ENCODE measurements at places on chromosomes 16 and 17.

DNA sequence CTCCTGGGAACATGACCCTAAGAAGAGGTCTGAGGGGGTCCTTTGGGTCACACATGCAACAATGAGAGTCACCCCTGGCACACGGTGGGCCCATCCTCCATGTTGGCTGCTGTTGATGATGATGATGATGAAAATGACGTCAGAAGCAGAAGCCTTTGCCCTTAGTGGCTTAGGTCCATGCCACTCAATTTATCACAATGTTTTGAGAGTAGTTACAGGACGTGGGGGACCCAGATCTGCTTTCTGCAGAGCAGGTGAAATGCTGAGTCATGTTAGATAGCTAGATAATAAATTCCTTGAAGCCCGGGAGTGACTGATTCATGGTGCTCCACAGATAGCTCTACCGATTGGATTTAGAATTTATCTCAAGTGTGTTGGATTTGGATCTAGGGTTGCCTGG, 53.9 kb downstream of the VPS35L start:
- DNase-seq = no peak

DNA sequence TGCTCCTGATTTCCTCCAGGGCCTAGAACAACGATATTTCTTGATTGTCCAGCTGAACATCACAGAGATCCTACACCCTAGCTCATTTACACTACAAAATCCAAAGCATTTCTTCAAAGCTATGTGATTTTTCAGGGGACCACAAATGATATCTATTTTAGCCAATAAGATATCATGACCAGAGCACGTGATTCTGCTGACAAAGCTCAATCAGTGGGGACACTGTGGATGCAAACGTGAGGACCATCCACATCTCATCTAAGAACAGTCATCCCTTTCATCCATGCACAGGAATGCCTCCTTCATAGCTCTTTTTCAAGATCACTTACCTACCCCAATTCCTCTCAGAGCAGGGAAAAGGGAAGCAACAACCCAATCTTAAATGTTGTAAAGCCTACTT, 56.9 kb downstream of the ACSM2B start:
- no peak for DNase-seq

- no peak for DNase-seq
These were observed 33.7 kb downstream of the GINS3 start for GRCh38 chr16:58425756-58426494.

GRCh38 chr17:32286518-32286900, 20.9 kb downstream of the RHBDL3 start:
- DNase-seq = no peak

DNA sequence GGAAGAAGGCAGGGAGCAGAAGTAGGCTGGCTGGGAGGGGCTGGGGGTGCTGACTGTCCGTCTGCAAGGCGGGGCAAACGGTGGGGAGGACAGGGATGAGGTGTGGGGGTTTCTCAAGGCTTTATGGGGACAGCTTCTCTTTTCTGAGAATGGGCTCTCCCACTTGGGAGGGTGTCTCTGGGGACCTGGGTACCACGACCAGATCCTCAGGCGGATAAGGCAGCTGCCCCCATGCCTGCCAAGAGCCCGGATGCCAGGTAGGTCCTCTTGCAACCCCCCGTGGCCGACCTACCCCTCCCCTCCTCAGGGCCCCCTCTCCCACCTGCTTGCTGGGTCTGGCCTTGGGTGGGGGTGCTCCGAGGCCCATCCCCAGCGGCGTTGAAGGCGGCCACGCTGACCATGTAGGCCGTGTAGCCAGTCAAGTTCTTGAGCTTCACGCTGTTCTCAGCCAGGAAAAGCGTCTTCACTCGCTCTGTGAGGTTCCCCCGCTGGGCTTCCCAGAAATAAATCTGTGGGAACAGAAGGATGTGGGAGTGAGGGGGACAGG, 56.4 kb upstream of the CDC42EP4 start:
- no peak for DNase-seq

GRCh38 chr17:31416503-31416923, 25.0 kb downstream of the RAB11FIP4 start:
- DNase-seq = no peak

GRCh38 chr16:21239646-21240045, 6.1 kb downstream of the ANKS4B start:
- DNase-seq = no peak

DNA sequence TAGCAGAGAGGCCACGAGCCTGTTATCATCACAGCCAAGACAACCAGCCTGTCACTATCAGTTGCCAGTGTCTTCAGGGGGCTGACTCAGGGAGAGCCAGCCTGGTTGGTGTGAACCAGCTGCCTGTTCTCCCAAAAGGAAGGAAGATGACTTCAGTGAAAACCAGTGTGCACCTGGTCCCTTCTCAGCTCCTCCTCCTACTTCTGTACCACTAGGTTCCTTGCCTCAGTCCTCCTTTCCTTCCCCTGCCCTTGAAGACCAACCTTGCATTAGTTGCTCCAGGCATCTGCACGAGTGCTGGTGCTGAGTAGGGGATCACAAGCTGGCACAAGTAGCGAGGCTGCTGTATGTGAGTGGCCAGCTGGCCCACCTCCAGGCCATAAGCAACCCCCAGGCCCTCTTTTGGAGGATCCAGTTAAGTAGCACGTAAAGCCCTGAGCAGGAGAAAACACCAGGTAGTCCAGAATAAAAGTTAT, 8.5 kb downstream of the TUBG1 start:
- DNase-seq = no peak

DNA sequence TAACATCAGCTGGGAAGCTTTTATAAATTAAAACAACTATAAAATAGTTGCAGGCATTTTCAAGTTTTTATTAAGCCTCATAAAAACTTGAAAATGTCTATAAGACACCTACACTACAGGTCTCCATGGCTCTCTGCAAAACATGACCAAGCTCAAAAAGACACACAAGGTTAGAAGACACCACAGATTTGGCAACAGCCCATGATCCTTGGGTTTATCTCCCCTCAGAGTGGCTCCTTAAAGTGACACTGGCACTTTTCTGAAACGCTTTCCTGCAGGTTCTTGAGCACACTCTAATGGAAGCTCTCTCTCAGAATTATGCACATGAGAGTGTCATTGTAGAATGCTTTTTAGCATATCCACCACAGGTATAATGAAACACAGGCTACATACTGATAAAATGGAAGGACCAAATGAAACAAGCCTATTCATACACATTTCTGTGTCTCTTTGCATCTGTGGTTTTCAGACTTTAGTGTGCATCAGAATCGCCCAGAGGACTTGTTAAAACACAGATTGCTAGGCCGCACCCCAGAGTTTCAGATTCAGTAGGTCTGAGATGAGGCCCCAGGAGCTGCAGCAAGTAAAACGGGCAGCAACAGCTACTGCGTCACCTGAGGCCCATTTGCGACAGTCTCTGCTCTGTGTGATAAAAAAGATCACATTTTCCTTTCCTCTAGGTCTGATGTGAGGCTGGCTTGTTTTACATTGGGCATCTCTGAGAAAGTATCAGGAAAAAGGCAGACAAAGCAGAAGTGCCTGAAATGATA, 75.0 kb upstream of the WSB1 start:
- no peak for DNase-seq

- DNase-seq = no peak
These were observed at the start of gene P3H4 for GRCh38 chr17:41811549-41812380. Gene P3H4, minus strand, starts transcription at chr17:41811949. Its CDS starts 34 bp downstream, at chr17:41811915.

DNA sequence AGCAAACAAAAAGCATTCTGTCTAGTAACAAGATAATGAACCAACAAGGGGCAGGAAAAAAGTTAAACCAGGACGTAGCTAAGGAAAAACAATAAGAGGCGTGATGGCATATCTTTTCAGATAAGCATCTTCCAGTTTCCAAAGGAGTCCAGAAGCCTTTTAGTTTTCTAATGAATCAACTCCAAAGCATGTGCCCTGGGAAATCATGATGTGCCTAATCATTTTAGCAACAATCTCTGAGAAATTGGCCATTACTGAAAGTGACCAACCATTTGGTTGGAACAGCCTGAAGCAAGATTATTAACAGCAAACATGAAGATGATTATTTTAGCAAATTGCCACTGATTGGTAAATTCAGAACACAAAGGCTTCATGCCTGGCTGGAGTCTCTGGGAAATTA, 440.9 kb upstream of the MAF start:
- DNase-seq = no peak

GRCh38 chr16:50550035-50550434, 1.8 kb downstream of the NKD1 start:
- no peak for DNase-seq

DNA sequence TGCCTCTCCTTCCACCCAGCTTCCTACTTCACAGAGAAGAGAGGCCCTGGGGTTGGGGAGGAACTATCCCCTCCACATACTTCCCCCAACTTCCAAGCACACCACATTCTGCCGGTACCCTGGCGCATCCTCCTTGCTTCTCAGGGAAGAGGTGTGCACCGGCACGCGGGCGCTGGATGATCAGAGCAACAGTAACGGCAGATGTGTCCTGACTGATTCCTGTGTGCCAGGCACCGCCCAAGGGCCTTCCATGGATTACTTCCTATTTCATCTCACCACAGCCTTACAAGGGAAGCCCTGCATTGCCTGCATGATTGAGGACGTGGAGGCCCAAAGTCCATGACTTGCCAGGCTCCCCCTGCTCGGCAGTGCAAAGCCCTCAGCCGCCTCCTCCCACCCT, 21.1 kb upstream of the MLKL start:
- DNase-seq = no peak

DNA sequence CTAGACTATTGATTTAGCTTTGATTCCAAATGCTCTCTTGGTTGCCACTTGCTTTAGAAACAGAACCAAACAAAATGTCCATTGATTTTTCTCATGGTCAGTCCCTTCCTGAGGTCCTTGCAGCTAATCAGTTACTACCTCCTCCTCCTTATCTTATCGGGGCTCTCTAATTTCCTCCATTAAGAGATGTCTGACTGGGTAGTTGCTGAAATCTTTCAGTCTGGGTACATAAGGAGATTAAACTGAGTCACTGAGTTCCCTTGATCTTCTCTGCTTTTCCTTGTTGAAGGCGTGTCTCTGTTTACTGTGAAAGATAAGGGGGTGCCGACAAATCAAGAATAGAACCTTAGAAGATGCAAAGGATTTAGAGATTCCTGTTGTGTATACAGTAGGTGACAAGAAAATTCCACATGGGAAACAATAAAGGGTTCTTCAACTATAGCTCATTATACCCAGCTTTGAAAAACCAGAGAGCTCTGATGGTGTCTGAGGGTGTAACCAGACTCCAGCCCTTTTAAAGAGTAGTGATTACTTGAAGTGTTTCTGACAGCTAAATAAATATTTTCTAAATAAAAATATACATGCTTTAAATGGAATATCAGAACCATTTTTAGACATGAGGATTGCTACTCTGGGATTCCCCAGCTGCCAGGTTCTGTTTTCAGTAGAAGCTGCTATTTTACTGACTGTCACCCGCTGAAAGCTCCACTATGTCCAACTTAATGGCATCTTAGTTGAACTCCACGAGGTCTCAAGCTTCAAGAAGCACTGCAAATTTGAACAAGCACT, 791.3 kb upstream of the SOX9 start:
- DNase-seq = no peak

- no peak for DNase-seq
These were observed 8.4 kb downstream of the DLX3 start for GRCh38 chr17:49986396-49987289.

- no peak for DNase-seq
These were observed 20.5 kb downstream of the ZNF385C start for GRCh38 chr17:42077755-42078154.

GRCh38 chr16:75429621-75430403, 3.5 kb downstream of the CFDP1 start:
- DNase-seq = no peak

DNA sequence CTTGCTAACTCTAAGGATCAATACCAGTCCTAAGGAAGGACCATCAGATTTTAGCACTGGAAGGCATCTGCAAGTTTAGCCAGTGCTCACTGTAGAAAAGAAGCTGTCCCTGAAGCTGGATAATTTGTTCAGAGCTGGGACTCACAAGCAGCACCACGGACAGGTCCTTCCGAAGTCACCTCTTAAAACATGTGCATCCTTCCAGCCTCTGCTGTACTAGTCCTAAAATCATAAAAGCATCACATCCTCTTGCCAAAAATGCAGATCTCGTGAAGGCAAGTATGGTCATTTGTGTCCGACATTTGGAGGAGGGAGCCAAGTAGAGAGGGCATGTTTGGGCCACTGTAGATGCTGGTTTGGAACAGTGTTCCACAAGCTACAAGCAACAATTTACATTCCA, 506.9 kb downstream of the RBFOX1 start:
- DNase-seq = no peak

GRCh38 chr17:67245694-67246402, 852 bp upstream of the HELZ start:
- no peak for DNase-seq

- no peak for DNase-seq
These were observed 74.7 kb downstream of the BMERB1 start for GRCh38 chr16:15509051-15509592.

DNA sequence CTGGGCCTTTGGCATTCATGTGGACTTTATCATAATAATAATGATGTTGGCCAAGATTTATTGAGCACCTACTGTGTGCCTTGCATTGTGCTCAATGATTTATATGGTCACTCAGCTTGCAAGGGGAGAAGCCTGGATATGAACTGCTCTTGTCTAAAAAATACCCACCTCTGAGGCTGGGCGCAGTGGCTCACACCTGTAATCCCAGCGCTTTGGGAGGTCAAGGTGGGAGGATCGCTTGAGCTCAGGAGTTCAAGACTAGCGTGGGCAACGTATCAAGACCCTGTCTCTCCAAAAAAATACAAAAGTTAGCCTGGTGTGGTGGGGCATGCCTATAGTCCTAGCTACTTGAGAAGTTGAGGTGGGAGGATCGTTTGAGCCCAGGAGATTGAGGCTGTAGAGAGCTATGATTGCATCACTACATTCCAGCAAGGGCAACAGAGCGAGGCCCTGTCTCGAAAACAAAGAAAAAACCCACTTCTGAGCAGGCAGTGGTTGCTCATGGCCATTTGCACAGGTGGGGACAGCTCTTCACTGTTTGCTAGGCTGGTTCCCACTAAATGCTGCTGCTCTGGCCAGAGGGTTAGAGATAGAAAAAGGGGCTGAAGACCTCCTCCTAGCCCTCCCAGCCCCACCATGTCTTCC, 4.3 kb upstream of the ADGRG1 start:
- no peak for DNase-seq

- no peak for DNase-seq
These were observed 30.7 kb upstream of the CDH5 start for GRCh38 chr16:66335704-66336329.

DNA sequence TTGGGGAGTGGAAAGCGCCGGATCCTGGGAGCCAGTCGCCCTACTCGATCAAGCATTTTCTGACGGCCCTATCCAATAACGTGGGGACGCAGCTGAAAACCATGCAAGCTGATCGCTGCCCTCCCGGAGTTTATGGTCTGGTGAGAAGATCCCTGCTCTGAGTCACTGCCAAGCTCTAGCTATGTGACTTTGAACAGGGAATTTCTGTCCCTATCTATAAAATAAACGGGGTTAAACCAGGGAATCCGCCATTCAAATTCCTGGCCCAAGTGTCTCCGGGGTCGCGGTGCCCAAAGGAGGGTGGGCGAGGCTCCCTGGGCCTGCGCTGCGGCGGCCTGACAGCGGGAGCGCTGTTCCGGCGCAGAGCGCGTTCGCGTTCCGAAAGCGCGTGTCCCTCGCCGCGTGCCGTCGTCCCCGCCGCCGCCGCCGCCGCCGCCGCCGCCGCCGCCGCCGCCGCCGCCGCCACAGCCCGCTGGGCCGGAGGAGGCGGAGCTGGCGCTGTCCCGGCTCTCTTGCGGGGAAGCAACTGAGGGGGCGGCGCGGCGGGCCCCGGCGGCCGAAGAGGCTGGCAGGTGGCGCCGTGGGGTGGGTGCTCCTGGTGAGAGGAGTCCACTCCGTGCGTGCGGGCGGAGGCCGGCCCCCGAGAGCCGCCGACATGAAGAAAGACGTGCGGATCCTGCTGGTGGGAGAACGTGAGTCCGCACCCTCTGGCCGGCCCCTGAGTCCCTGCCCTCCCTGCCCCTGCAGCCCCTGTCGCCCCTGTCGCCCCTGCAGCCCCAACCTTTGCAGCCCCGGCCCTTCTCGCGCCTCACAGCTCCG, at the start of gene RHOT1:
Gene RHOT1, plus strand, starts transcription at position 465 of the 819 bp plus-strand sequence. Its CDS starts 191 bp downstream, at position 656.
- no peak for DNase-seq
